ENCODE measurements at places on chromosomes 2 and 18.

DNA sequence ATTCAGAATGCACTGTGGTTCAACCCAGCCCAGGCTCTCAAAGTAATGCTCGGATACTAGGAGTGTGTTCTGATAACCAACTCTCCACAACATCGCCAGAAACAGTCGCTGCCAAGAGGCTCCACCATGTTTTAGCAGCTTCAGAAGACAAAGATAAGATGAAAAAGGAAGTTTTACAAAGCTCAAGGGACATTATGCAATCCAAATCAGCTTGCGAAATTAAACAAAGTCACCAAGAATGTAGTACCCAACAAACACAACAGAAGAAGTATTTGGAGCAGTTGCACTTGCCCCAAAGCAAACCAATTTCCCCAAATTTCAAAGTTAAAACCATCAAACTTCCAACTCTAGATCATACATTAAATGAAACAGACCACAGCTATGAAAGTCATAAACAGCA, 360.9 kb downstream of the XIRP2 start:
- DNase-seq = no peak
- H3K27ac ChIP-seq = no peak overlapping the region
- H3K36me3 ChIP-seq = no peaks in the 10 kb centered on the region
- H3K4me3 ChIP-seq = no peak overlapping the region
- H3K4me1 ChIP-seq = no peaks in the 10 kb centered on the region
- no peaks in the 10 kb centered on the region for H3K27me3 ChIP-seq

DNA sequence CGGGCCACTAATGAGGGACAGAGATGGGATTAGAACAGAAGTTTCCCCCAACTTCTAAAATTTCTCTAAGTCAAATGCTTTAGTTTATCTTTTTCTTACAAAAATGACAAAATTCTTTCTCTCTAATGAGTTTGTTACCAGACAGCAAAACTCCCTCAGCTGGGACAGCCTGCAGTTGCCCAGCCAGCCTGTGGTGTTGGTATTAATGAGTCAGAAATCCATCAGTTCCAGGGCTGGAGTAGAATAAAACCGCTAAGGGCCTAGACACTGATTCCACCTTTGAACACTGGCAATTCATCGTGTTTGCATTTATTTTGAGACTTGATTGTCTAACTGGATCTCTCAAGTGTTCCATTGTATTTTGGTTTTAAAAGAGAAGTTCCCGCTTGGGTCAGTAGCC, 38.3 kb upstream of the SMAD2 start:
- no peak overlapping the region for H3K4me3 ChIP-seq
- peaks cover 2% of the 10 kb centered on the region for H3K36me3 ChIP-seq

GRCh38 chr2:156098506-156098905, 234.0 kb downstream of the NR4A2 start:
- no peaks in the 10 kb centered on the region for H3K4me1 ChIP-seq
- peaks cover 18% of the 10 kb centered on the region for H3K27me3 ChIP-seq
- no peak for DNase-seq
- no peaks in the 10 kb centered on the region for H3K36me3 ChIP-seq
- H3K27ac ChIP-seq = no peak overlapping the region
- H3K4me3 ChIP-seq = no peak overlapping the region

GRCh38 chr2:240229603-240230235, 89.3 kb upstream of the OTOS start:
- no peak overlapping the region for H3K27ac ChIP-seq
- no peak for DNase-seq
- H3K27me3 ChIP-seq = peaks cover 54% of the 10 kb centered on the region
- no peaks in the 10 kb centered on the region for H3K36me3 ChIP-seq
- no peaks in the 10 kb centered on the region for H3K4me1 ChIP-seq
- H3K4me3 ChIP-seq = no peak overlapping the region

- H3K4me3 ChIP-seq = no peak overlapping the region
- H3K27ac ChIP-seq = no peak overlapping the region
- H3K4me1 ChIP-seq = peaks cover 46% of the 10 kb centered on the region
Observed at GRCh38 chr18:63322206-63322605, 2.6 kb upstream of the BCL2 start.

GRCh38 chr18:63161761-63162195, 157.8 kb downstream of the BCL2 start:
- H3K27ac ChIP-seq = peak overlapping the region; percentile 89
- peaks cover 86% of the 10 kb centered on the region for H3K4me1 ChIP-seq

All from central memory CD8-positive, alpha-beta T cell (primary cell).